ENCODE measurements at places on chromosomes 16 and 17. TPM values are rescaled to one million over a fixed set of nuclear protein-coding genes. Genes with fewer than 3 reads are reported as not detected.

TSNAXIP1 gene
- 0.54 TPM for total RNA-seq

NLGN2 gene
- 6.7 TPM for total RNA-seq

CHST4 gene
- not detected for total RNA-seq

- DNase-seq: no peak
These were observed 14.8 kb upstream of the LIMD2 start for GRCh38 chr17:63714550-63715277.

DNA sequence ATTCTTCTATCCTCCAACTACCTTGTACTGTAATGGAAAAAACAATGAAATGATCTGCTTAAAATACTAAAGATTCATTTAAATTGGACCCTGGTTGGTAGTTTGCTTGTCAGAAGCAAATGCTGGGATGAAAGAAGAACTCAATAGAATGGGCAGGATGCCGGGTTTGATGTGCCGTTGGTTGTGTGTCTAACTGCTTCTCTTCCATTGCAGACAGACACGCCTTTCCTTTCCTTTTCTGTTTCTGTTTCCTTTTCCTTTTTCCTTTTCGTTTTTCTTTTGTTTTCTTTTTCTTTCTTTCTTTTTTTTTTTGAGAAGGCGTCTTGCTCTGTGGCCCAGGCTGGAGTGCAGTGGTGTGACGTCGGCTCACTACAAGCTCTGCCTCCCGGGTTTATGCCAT is 64.6 kb downstream of the PLCG2 start:
- no peak for DNase-seq

GRCh38 chr16:58542291-58542690 is 27.0 kb downstream of the SETD6 start:
- no peak for DNase-seq

- DNase-seq: no peak
These were observed 2.1 kb downstream of the KRT10 start for GRCh38 chr17:40820228-40820838.

DNA sequence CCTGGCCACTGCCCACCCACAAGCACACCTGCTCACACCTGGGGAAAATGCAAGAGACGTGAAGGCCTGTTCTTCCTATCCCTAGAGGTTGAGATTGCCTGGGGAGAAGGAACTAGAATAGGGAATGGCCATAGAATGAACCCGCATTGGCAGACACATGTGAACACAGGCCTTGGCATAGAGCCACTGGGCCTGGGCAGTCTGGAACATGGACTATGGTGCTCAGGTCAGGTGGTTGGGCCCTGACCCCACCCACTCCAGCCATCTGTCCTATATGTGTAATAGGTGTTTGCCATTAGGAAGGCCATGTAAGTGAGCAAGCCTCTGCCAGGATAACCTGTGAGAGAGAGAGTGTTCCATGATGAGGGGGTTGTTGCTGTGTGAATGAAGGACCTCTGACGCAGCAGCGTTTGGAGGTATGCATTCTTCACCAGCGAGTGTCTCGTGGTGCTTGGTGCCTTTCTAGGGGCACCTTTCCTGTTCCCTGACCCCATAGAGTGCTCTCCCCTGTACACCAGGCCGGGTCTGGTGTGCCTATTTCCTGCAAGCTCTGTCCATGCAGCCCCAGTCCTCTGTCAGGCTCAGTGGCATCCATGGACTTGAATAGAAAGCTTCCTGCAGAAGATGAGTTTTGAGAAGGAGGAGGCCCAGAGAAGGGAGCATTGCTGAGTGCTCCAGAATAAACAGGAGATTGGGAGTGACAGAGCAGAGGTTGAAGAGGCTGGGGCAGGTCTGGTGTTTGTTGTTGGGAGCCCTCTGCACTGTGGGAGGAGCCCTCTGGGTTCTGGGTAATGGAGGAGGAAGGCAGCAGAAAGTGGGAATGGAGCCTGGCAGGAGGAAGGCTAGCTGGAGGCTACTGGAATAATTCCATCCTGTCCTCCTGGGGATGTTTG is 15.6 kb downstream of the CTRL start:
- DNase-seq: no peak

DNA sequence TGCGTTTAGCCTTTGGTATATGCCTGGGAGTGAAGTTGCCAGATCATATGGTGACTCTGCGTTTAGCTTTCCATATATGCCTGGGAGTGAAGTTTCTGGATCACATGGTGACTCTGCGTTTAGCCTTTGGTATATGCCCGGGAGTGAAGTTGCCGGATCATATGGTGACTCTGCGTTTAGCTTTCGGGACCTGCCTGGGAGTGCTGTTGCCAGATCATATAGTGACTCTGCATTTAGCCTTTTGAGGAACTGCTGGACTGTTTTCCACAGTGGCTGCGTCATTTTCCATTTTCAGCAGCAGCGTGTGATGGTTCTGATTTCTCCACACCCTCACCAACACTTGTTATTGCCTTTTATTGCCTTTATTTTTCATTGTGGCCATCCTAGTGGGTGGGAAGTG is 73.0 kb downstream of the OR1D5 start:
- no peak for DNase-seq

All from hematopoietic multipotent progenitor cell (in vitro differentiated cells).